ELR (cell line): ENCODE measurements at places on chromosomes 4 and X.

- DNase-seq = no peak
These were observed 137.1 kb downstream of the AMELX start for GRCh38 chrX:11430271-11430670.

DNA sequence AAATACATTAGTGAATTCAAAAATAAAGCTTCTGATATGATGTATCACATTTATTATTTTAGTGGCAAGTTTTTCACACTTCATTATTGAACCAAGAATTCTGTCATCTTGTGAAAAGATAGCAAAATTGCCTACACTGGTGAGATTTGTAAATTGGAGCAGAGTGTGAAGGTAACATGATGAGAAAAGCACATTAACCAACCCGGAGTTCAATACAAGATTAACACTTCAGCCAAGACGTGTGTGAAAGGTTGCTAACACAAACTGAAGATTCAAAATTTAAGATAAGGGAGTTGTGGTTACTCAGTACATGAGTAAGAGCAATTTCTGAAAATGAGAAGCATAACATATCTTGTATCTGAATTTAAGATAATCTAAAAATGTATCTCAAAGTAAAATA is 346.7 kb downstream of the PDHA2 start:
- no peak for DNase-seq

DNA sequence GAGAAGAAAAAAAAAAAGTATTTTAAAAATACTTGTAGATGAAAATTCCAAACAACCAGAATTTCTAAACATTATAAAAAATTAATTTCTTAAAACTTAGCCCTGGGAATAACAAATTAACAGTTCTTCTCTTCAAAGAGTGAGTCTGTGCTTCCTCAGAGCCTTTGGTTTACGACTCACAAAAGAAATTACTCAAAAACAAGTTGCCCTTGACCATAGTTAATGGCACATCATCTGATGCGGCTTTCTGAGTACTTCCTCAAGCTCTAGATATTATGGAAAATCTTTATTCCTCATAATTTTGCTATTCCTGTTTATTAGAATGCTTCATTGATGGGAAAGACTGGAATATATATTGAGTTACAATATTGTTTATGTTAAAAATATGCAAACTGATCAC is 23.7 kb downstream of the TAPT1 start:
- DNase-seq = no peak

DNA sequence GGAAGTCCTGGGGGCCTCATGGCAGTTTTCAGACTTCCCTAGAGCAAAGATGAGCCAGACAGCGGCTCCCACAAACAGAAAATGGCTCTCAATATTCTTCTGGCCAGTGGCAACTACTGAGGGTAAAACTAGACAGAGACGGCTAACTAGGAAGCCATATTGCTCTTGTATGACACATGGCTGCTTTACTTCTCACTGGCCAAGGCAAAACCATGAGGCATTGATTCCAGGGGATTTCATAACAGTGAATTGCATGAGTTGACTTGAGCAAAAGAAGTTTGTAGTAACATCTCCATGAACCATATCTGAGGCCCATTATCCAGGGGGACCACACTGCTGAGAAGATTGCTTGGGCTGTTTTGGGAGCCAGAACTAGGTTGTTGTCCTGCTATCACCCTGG is 13.7 kb upstream of the TLR8 start:
- DNase-seq = no peak

DNA sequence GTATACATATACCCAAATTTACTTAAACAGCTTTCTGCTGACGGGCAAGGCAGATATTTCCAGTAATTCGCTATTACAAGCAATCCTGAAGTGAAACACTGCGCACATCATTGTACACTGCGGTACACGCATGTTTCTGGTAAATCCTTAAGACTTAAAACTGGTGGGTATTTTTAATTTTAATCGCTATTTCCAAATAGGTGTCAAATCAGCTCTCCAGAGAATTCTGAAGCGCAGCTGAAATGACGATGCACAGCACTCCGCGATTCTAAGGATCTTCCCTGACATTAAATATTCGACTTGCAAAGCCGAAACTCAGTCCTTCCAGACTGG is 361 bp downstream of the TMEM128 start:
- no peak for DNase-seq

DNA sequence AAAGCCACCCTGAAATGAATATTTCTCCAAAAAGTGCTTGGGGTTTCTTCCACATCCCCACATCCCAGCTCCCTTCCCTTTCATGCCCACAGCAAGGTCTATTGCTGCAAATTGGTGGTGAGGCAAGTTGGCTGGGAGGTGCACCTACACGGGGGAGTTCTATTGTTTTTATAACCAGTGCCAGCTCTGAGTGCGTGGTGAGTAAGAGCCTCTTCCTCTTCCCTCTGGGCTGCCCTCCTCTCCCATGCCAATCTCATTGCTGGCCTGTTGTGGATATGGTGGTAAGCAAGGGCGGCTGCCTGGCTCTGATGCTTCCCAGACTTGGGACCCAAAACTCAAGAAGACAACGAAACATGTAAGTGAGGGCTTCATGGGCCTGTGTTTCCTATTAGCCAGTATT is 204.3 kb downstream of the SHROOM3 start:
- DNase-seq = peak; percentile 48

DNA sequence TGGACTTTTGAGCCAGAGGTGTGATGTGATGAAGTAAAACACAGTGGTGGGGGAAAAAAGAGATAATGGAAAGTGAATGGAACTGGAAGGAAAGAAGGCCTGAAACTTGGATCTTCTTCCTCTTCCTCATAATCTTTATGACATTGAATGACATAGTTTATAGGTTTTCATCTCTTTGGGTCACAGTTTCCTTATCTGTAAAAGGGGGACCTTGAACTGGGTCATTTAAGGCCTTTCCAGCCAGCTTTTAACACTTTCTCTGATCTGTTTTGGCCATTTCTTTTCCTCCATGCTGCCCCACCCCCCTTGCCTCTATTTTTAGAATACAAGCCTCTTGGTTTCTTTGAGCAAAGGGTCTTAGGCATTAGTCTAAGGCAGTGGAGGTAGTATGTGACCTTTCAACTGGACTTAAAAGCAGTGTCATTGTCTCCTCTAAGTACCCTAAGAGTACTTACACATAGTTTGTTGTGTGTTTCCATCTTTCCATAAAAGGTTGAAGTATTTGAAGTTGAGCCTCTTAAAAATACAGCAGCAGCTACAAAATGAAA is 7.8 kb downstream of the CPEB2 start:
- no peak for DNase-seq

DNA sequence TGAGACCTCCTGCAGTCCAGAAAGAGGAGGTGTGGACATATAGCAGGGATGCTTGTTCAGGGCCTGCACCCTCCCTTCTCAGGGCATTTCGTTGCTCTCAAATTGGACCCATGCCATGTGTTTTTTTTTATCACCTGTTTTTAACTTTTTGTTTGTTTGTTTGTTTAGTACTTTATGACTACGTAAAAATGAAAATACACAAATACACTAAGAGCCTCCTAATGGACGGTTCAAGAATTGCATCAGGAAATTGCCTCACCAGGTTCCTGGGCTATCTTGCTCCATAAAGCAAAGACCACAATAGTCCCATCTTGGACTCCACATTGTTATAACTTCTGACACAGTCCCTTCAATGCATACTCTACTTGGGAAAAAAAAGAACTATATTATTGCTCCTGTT is 1685.9 kb upstream of the TENM3 start:
- no peak for DNase-seq

DNA sequence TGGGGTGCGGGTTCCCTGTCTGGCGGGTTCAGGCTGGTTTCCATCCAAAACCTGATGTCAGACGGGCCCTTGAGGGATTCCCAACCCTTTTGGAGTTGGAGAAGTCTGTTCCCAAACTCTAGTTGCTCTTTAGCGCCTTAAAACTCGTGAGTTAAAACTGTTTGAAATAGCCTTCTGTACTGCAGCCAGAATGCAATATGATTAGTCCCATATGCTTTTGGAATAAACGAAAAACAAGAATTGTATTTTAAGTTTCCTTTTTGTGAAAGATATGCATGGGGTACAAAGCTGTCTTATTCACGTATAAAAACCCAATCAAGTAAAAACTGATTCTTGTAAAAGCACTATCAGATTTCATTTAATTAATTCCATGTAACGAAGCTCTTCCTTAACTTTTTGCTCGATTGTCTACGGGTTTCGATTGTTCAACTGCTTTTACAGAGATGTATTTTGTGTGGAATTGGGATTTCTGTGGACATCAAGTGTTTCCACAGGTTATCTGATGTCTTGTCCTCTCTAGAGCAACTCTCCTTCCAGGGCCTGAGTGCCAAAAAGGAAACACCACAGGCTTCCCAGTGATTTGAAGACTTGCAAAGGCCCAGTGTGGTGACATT is 49.5 kb downstream of the CLDN34 start:
- DNase-seq = no peak

DNA sequence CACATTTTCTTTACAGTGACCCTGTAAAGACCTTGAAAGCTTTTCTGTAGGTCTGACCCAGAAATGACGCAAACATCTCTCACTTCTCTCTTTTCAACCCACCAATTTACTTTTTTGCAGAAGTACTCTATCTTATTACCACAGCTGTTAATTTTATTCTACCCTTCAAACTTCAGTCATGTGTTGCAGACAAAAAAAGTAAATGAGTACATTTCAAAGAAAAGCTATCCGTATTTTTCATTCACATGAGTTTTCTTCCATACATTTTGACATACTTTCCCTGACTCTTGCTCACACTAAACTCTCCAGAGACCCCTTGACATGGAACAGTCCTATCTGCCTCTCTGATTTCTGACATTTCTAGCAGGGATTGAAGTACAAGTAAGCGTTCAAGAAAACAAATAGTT is 51.7 kb downstream of the SLC7A11 start:
- no peak for DNase-seq

DNA sequence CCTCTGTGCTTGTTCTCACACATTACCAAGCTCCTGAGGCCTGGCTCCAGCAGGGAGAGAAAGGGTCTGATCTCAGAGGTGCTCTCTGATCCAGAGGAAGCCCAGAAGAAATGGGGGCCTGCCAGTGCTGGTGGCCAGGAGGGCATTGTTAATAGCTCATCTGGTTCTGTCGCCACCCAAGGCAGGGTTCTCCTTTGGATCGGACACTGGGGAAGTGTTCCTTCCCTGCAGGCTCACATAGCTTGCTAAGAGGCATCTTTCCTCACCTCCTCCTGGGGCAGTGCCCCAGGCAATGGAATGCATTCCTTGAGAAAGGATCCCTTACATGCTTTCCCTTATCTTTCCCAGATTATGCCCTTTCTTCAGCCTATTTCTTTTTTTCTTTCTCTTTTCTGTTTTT is 53.8 kb downstream of the RBM47 start:
- peak; percentile 47 for DNase-seq
